Stimulated activated CD4-positive, alpha-beta T cell treated with anti-CD3 and anti-CD28 coated beads, Interleukin-2, amount 100 ng/mL, for 48 hours (primary cell): ENCODE measurements at places on chromosomes 5 and 9.

GRCh38 chr9:135343837-135344522 is 135.6 kb upstream of the PPP1R26 start:
- DNase-seq: peak; percentile 56

DNA sequence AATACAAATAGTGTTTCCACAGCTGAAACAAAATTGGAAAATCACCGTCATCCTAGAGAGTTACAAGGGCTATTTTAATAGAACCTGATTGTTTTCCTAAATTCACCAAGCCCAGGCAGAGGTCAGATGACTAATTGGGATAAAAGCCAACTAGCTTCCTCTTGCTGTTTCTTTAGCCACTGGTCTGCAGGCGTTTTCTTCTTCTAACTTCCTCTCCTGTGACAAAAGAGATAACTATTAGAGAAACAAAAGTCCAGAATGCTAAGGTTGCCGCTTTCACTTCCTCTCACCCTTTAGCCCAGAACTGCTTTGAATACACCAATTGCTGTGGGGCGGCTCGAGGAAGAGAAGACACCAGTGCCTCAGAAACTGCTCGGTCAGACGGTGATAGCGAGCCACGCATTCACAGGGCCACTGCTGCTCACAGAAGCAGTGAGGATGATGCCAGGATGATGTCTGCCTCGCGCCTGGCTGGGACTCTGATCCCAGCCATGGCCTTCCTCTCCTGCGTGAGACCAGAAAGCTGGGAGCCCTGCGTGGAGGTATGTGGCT is at the start of gene TLR4:
Gene TLR4 (plus strand): TSS at position 380 of the 552 bp plus-strand sequence. CDS start 70 bp downstream, at position 450.
- DNase-seq: no peak

DNA sequence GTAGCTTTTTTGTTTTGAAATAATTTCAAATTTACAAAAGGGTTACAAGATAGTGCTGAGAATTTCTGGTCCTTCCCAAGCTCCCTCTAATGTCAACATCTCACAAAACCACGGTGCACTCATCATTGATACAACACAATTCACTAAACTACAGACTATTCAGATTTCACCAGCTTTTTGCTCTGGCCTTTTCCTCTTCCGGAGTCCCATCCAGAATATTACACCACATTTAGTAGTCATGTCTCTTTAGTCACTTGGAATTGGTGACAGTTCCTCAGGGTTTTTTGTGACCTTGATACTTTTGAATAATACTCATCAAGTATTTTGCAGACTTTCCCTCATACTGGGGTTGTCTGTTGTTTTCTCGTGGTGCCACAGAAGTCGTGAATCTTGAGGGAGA is 484.0 kb downstream of the GADD45G start:
- no peak for DNase-seq

GRCh38 chr5:76528547-76529331 is 94.5 kb downstream of the F2RL2 start:
- DNase-seq: no peak

GRCh38 chr5:175692235-175692995 is 34.5 kb downstream of the HRH2 start:
- DNase-seq: no peak

- DNase-seq: no peak
Measured at GRCh38 chr9:84512493-84512892, 157.0 kb upstream of the NTRK2 start.

DNA sequence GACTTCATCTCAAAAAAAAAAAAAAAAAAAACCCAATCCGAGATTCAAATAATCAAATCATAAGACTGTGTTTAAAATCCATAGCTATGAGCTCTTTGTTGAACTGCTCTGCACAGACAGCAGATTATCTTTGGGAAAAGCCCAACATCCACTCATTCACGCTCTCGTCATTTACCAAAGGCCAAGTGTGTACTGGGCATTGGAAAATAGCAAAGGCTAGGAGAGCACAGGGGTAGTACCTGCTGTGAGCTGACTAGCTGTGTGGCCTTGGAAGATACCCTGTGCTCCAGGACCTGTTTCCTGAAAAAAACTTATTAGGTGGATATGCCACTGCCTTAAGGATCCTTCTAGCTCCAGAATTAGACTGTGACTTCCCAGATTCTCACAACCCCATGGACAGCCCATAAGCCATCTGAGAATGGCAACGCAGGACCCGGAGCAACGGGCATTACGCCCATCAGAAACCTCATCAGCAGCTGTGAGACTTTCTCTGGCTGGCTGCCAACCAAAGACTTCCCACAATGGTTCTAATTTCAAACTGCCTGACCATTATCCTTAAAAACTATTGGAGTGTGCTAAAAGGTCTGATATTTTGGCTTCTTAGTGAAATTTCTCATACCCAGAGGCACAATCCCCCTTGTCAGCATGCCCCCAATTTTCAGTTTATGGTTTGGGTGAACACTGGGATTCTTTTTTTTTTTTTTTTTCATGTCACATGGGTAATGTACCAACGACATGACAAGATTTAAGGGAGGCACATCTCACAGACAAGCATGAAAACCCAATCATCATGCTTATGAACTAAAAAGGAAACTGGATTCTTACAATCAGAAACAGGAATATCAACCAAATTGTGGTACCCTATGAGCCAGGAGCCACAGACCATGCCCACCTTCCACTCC is 16.8 kb downstream of the SERINC5 start:
- DNase-seq: no peak

GRCh38 chr9:121708768-121709488 is 57.5 kb downstream of the DAB2IP start:
- DNase-seq: no peak

- DNase-seq: no peak
Measured at GRCh38 chr5:181043285-181044092, 3.4 kb downstream of the BTNL9 start.

- no peak for DNase-seq
Measured at GRCh38 chr5:174563899-174564298, 160.5 kb upstream of the MSX2 start.

DNA sequence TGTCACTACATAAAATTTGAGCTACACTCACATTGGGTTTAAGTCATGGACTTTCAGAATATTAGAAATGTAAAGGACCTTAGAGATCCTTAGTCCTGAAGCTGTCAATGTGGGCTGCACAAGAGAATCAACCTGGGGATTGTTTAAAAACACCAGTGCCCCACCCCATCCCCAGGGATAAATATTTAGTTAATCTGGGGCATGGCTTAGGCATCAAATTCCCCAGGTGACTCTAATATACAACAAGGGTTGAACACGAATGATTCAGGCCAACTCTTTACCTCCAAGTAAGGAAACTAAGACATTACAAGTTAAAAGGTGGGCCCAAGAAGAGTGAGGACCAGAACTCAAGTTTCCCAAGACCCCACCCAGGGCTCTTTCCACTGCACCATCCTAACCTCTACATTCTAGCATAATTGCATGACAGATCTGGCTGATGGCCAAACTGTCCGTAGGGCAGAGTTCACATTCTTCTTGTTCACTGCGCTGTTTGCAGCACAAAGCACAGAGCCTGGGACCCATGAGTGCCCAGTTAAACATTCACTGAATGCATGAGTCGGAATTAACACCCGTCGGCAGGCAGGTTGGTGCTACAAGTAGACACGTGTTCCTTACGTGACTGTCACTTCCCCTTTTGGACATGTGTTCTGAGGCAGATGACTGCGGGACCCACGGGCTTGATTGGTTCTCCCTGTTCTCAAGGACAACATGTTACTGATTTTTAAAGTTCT is 25.2 kb downstream of the CYFIP2 start:
- DNase-seq: no peak

- DNase-seq: no peak
Measured at GRCh38 chr5:56080375-56081052, 85.8 kb upstream of the IL6ST start.

- no peak for DNase-seq
Measured at GRCh38 chr5:139870677-139871076, 75.1 kb downstream of the PSD2 start.

DNA sequence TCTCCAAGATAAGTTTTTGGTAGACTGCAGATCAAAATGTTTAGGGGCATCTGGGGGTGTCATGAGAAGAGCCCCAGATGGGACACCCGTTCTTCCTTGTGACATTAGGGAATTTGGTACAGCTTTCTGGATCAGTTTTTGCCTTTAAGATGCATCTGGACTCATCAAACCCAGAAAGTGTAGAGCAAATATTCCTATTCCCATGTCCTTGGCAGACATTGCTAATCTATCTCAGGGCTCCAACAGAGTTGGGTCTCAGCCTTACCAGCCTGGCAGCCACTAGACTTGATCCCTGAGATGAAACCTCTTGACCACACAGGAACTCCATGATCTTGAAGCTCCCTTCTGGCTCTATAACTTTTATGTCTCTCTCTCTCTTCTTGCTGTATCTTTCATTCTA is 35.6 kb downstream of the ERGIC1 start:
- DNase-seq: no peak

- DNase-seq: no peak
Measured at GRCh38 chr9:70749066-70749465, 334.6 kb upstream of the KLF9 start.

DNA sequence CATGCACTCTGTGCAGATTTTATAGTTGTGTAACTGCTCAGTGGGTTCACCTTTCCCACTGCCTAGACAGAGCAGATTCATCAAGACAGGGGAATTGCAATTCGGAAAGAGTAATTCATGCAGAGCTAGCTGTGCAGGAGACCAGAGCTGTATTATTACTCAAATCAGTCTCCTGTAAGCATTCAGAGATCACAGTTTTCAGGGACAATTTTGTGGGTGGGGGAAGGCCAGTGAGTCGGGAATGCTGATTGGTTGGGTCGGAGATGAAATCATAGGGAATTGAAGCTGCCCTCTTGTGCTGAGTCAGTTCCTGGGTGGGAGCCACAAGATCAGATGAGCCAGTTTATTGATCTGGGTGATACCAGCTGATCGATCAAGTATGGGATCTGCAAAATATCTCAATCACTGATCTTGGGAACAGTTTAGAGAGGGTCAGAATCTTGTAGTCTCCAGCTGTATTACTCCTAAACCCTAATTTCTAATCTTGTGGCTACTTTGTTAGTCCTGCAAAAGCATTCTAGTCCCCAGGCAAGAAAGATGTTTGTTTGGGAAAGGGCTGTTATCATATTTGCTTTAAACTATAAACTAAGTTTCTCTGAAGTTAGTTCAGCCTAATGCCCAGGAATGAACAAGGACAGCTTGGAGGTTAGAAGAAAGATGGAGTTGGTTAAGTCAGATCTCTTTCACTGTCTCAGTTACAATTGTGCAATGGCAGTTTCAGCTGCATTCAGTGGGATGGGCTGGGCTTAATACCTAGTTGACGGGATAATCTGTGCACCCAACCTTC is 12.7 kb upstream of the SVEP1 start:
- DNase-seq: no peak
